Stimulated activated CD8-positive, alpha-beta memory T cell treated with anti-CD3 and anti-CD28 coated beads, Interleukin-4, amount 100 ng/mL, for 1 hour (primary cell): ENCODE measurements at places on chromosomes 1 and 21.
A peak's percentile ranks its signal among the peaks of the same experiment; 100 is the strongest.

GRCh38 chr1:175481126-175482070 lies 262.0 kb downstream of the TNR start:
- no peak for DNase-seq

DNA sequence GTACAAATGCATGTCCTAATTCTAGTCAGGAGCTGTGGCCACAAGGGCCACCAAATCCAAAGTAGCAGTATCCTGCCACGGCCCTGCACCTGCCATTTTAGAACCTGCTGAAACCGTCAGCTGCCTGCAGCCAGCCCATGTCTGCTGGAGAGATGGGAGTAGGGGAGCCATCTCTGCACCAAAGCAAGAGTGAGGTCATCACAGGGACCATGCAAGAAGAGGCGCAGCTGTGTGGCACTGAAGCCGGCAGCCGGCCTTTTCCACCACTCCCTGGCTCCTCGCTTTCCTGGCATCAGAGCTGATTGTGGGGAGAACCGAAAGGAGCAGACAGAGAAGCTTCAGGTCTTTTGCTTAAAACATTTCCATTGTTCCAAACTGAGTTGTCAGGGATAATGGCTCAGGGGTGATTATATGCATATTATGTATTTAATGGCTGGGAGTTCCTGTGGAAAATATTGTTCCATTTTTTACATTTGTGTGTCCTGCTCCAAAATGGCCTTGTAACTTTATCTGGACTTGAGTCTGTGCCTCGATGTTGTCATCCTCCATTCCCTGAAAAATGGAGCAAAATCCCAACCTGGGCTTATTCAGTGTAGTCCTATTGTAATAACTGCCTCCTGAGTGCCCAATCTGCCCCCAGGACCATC lies 18.7 kb upstream of the NBL1 start:
- DNase-seq, result no peak

DNA sequence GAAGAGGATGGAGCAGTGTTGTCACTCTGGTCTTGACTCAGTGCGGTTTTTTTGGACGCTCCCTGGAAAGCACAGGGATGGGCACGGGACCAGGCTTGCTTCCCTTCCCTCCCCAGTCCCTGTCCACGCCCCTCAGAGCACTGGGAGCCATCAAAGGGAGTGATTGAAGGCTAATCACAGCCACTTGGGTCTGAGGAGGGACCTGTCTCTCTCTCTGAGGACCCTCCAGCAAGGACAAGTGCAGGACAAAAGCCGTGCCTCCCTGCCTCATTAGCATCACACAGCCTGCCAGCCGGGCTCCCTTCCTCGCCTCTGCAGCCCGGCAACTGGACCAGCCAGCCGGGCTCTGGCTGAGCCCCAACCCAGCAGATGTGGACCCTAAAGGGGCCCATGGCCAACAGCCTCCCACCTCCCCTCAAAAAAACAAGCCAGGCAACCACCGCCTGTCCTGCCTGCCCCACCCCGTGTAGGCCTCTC lies 18.6 kb upstream of the PDZK1IP1 start:
- no peak for DNase-seq

DNA sequence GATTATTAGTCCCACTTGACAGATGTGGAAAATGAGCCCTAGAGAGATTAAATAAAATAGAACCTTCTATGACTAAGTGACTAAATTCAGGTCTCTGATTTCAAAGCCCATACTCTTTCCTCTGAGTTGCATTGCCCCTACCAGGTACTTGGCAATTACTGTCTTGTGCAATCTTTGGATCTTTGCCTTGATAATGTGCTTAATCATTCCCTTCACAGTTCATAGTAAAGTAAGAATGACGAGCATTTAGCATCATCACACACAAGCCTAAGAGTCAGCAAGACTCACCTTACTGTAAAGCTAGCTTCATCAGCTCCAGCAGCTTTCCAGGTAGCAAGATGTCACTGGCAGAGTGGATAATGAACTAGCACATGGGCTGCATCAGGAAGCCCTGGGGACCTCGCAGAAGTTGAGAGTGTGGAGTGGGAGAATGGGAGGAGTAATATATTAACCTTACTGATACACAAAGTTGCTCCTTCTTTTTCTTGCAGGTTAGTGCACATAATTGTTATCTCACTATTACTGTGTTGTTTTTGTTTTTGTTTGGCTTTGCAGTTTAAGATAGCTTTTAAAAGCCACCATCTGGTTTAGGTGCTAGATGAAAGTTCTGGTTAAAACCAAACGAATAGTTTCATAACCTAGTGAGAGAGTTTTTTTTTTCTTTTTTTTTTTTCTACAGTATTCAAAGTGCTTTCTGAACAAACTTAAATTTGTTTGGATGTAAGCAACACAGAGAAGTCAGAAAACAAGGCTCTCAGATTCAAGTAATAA lies 71.8 kb downstream of the PBX1 start:
- no peak for DNase-seq

DNA sequence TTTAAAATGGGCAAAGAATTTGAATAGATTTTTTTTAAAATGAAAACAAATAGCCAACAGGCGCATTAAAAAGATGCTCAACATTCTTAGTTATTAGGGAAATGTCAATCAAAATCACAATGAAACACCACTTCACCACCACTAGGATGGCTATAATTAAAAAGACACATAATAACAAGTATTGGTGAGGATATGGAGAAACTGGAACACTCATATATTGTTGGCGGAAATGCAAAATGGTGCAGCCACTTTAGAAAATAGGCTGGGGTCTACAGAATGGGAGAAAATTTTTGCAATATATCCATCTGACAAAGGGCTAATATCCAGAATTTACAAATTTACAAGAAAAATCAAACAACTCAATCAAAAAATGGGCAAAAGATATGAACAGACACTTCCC lies 107.8 kb upstream of the FOXD3 start:
- no peak for DNase-seq

DNA sequence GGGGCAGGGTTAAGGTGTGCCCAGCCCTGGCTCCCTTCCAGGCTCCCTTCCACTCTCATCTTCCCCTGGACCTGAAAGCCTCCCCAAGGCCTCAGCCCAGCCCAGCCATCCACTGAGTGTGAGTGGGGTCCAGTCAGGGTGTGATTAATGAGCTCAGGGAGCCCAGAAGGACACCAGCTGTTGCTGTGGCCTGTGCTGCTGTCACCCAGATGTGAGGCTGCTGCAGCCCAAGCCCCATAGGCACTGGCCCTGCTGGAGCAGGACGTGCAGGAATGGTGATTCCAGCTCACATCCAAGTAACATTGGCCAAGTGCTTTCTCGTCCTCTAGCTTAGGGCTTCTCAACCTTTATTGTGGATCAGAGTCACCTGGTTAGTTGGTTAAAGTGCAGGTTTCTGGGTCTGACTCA lies 77.6 kb downstream of the EPHB2 start:
- no peak for DNase-seq

GRCh38 chr1:34270181-34270580 lies 93.5 kb downstream of the C1orf94 start:
- DNase-seq, result no peak

DNA sequence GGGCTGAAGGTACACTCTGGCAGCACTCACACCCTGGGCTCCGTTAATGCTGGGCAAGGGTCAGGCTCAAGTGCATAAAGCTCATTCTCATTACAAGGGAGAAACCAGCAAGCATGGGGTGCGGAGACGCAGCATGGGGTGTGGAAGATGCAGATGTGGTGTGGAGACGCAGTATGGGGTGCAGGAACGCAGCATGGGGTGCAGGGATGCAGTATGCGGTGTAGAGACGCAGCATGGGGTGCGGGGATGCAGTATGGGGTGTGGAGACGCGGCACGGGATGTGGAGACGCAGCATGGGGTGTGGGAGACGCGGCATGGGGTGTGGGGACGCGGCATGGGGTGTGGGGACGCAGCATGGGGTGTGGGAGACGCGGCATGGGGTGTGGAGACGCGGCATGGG lies 390.7 kb downstream of the NPHP4 start:
- no peak for DNase-seq

DNA sequence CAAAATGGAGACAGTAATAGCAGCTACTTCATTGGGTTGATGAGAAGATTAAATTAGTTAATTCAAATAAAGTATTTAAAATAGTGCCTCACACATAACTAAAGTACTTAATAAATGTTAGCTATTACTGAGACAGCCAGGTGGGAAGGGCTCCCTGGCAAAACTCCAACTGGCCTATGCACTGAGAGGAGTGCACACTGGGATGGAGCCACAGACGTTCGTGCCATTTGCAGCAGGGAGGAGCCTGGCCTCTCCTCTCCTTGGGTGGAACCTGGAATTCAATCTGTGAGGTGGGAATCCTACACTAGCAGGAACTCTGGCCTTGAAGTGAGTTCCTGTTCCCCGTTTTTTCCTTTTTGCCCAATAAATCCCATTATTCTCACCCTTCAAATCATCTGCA lies 28.1 kb downstream of the SLC5A9 start:
- DNase-seq, result no peak

DNA sequence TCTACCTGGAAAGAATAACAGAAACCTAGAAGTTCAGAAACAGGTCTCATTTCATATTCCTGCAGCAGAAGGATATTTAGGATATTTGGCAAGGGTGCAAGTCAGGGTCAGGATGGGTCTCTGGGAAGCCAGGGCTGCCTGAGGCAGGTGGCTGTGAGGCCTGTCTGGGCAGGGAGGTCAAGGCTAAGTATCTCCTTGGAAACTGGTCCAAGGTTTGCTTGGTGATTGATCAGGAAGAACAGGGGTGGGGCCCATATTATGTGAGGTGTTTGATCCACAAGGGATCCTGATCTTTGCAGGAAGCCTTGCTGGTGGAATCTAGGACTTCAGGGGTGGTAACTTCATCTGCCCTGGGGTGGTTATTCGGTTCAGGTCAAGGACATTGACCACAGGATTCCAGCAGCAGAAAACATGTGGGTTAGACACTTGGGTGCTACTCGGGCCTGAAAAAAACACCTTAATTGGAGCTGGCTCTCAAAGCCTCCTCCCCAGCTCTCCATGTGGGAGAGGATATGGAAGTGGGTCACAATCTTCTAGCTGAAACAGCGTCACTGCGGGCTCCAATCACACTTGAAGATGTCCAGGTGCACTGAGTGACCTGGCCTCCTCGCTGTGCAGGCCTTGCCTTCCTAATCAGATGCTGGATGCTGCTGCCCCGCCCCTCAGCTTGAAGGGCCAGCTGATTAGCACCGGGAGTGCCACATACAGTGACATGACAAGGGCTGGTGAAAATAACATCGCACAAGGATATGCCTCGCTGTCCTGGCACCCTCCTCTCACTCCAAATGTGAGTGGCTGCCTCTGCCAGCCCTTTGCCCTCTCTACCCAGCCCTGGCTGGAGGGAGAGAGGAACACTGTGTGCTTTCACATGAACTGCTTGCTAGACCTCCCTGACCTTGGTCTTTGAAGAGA lies 8.7 kb downstream of the CTNNBIP1 start:
- DNase-seq, result no peak

DNA sequence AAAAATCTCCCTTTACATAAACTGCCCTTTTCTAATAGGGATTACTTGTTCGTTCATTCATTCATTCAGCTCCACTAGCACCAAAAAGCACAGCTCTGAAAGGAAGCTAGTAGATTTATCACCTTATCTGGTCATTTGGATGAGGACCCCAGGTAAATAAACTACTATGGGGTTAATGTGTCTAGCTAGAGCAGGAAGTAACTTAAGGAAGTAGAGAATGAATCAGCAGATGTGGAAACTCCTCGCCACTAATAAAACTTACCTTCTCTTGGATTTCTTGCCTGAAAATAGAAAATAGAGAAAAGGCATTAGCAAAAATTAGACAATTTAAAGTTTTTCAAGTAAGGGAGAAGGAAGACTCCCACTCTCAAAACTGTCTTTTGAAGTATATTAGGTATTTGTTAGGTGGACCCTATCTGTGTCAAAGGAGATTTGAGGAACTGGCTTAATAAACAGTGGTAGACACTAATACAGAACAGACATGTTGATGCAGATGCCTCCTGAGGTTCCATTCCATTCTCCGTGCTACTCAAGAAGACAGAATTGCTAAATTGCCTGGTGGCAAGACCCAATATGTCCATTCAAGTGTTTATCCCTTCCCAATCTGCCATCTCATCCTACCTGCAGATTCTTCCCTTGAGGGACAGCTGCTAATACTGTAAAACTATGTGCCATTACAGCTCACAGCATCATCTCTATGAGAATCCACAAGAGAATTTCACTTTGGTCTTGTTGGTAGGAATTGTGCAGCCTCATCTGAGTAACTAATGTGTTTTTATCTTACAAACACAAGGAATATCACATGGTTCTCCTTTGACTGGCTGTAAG lies 14.9 kb downstream of the SELL start:
- no peak for DNase-seq

DNA sequence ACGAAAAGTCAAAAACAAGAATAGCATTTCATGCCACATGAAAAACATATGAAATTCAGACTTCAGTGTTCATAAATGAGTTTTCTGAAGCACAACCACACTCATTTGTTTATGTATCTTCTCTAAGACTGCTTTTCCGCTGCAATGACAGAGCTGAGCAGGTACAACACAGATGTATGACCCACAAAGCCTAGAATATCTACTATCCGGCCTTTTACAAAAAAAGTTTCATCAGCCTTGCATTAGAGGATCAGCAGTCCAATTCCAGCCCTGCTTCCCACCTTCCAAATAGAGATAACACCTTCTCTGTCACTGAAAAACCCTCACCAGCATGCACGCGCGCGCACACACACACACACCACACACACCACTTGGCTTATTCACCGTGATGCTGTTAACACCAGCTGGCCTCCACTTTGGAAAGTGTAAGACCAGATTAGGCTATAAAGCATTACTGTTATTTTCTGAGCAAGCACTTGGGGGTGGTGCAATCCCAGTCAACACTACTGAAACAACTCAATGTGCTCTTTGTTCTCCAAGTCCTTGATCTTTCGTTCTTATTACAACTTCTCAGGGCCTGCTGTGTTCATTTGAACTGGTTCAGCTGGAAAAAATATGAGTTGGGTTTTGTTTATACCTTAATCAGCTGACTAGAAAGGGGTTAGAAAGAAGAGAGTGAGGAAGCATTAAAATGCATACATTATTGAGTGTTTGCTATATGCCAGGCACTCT lies 90.0 kb downstream of the GLUL start:
- DNase-seq, result no peak

GRCh38 chr1:207461649-207462048 lies 7.5 kb downstream of the CR2 start:
- DNase-seq, result no peak

DNA sequence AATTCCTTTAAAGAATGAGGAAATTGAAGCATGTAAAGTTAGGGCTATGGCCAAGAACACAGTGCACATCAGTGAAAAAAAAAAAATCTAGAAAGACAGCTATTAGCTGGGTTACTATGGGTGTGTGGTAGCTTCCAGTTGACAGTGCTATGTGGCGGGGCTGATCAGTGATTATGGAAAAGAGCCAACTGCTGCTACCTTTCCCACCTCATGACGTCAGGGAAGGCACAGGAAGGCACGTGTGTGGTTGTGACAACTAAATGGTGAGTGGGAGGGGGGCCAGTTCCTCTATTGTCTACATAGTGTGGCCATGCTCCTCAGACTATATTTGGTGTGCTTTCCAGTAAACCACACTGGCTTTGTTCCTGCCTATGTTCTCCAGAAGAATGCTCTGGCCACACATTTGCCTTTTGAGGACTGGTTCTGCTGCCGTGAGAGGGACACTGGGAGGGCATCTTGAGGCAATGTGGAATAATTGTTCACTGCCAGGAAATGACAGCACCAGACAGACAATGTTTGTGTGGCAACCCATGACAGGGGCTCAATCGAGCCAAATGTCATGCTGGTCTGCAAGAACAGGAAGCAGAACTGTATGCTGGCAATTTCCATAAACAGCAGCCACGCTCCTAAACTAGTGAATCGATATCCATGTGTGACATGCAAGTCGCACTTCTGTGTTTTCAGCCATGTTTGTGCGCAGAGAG lies 3.0 kb upstream of the SDE2 start:
- peak; percentile 21 for DNase-seq
